ENCODE measurements at places on chromosomes 6 and 20.

DNA sequence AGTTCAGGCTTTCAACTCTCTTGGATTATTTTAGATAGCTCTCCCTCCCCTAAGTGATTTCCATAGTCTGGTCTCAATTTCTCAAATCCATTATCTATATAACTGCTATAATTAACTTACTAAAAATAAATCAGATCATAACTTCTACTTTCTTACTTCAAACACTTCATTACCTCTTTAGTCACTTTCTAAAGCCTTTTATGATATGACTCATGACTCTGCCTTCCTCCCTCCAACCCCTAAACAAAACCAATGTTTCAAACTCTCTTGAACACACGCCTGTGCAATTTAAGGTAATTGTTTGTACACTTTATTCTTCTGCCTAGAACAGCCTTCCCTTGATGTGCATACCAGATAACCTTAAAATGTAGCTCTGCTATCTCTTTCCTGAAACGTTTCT, 100.5 kb downstream of the LMBRD1 start:
- DNase-seq, result no peak

DNA sequence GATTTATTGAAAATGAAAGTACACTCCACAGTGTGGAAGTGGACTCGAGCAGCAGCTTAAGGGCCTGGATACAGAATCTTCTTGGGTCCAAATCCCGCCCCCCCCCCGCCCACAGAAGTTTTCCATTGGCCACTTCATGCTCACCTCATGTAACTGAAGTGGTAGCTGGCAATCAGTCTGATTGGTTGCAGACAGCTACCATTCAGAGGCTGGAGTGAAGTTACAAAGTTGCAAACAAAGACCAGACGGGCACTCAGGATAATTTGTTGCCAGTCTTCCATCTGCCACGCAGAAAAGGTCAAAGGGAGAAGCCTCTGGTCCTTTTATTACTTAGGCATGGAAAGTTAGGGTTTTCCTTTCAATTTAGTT, 25.8 kb upstream of the FABP7 start:
- DNase-seq, result no peak

DNA sequence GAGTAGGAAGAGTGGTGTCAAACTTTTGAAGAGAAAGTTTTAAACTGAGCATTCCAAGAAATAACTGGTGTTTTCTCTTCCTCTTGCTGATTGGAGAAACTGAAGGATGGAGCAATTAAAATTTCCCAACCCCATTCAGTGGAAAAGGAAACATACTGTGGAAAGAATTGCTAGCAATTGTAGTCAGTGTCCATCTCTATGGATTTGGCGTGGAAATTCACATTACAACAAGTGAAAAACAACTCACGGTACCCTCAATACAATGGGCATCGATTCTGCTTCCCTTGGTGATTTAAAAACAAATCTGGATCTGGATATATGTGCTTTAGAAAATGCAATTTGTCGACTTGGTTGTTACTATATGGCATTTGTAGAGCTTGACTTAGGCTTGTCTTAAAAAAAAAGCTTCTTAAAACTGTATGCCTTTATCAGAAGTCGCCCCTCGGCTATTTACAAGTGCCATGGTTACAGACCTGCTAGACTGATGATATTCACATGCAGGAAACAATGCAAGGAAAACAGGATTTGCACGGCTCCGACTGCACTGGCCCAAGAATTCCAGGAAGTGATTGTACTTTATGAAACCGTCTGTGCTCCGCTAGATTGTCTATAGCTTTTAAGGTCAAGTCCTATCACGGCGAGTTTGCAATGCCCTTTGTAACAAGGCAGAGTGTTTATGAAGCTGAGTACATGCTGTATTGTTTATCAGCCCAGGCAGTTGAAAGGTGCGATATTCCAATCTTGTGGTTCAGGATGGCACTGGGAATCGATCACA, 131.7 kb upstream of the PHACTR1 start:
- no peak for DNase-seq

DNA sequence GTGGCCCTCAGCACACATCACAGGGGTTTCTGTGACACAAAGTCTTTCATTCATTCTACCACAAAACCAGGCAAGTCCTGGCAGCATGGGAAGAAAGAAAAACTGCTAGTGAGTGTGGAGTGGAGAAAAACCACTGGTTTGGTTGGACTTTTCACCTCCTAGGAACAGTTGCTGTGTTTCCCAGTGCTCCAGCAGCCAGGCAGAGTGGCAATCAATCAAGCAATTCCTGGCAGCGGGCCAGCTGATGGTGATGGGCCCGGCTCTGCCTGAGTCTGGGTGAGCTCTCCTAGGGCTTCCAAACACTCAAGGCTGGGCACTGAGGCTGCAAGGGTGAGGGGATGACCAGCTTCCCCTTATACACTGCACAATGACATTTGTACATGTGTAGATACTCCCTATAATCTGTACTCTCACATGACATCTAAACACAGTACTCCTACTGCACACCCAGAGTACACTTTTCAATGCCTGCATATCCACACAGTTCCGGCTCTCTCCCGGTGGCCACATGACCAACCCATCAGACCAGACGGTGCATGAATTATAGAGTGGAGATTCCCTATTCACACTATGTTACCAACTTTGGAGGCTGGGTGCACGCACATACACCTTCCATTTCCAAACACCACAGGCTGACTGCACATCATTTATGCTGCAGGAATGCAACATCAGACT, 156.6 kb downstream of the UNC5CL start:
- no peak for DNase-seq

DNA sequence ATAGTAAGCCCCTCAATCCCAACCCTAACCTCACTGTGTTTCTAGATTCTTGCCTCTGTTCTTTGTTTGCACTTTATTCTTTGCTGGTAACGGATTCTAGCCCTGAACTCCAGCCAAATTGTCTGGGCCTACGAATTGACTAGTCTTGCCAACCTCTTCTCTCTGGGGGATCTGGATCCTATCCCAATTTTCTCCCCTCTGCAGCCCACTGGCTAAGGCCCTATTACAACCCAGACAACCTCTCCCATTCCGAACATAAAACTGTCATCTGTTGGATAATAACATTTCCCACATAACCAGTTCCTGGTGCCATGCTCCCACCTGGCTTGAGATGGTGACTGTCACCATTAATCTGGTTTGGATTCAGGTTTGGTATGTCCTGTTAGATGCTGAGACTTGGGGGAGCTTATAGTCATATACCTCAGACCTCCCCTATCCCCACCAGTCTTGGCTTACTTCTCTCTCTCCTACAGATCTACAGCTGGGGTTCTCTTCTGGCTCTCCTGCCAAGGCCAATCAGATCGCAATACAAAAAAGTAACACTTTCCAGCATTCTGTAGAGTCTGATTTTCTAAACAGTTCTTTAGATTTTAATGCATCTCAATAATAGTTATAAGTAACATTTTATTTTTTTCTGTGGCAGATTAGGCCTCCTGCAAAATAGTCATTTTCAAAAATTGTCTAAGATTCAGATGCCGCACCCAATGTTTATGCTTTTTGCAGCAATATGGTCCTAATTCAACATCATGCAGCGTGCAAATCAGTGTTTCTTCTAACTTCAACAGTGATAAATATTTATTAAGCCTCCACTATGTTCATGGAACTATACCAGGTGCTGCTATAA, 29.8 kb upstream of the AHI1 start:
- DNase-seq, result no peak

Data from GDM1 (cell line).